ENCODE measurements at places on chromosomes 2 and 18.

DNA sequence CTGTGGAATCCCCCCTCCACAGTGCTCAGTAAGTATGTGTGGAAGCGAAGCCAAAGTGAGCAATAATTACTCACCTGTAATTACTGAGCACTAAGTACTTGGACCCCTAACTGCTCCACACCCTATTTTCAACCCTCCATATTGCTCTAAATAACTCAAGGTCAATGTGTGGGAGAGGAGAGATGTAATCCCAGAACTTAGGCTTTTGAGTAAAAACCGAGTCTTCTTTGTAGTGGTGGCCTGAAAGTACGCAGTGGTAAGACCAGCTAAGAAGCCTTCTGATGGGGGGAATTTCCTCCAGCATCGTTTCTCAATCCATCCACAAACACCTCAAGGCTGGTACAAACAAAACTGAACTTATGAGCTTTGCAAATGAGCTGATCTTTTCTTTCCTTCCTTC, 551.6 kb downstream of the ZEB2 start:
- DNase-seq = no peak

DNA sequence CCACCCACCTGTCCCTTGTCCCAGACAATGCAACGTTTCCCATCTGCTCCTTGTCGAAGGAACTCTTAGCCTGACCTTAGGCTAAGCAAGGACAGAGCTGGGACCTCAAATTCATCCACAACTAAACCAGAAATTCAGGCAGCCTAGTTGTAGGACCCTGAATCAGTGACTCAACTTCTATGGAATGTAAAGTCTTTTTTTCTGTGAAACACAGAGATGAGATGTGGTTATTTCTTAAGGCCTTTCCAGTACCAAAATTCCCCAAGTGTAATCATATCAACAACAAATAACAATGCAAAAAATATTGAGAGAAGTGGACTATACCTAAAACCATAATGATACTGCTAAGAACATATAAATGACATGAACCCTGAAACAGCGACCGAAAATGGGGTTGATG, 46.7 kb downstream of the EN1 start:
- no peak for DNase-seq

DNA sequence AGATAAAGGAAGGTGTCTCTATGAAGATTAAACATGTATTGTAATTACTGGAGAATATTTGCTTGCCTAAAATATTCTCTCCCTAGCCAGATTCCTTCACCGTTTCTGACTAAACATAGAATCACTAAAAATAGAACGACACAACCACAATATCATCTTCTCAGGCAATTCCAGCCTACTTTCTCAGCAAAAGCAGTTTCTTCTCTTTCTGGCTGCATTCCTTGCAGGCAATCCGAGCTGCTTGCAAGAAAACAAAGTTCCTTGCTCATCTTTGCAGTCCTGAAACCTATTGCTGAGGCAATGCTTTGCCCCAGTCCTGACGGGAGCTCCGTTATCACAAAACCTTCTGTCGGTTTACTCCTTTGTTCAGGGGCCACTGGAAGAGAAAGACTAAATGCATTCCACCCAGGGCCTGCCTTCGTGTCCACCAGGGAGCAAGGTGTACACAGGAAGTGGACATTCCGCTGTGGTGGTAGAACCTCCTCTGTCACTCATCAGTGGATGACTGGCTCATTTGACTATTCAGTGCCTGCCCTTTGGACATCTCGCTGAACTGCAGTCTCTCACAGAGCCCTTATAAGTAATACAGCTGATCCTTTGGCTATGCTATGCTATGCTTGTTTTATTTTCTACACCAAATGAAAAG, 239.2 kb upstream of the DOK6 start:
- no peak for DNase-seq

DNA sequence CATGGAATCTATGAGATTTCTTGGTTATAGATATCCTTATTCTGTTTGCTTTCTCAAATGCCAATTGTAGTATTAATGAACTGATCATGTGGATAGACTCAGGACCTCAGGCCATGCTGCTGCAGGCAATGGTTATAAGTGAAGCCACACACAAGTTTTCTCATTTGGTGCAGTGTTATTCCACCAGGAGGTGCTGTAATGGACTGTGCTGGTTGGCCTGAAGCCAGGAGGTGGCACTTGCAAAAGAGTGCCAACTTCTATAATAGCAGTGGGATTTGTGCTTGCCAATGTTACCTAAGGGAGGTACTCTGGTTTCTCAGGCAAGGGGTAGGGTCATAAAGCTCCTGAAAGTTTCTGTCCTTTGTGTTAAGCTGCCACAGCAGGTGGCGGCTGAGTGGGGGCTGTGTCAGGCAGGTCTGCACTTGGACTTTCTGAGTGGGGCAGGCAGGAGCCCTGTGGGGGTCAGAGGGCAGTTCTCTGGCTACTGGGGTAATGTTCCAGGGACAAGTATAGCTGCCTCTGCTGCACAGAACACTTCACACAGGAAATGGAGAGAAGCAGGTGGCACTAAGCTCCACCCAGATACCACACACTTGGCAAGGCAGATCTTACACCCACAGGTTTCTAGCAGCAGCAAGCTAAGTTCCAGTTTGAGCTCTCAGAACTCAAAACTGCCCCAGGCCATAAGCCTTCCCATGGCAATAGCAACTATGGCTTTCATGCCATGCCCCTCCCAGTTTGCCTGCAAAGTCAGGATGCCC, 352.6 kb upstream of the CWC22 start:
- DNase-seq = no peak

- DNase-seq = no peak
These were observed 43.1 kb downstream of the TNS1 start for GRCh38 chr2:217959723-217960122.

- DNase-seq = no peak
These were observed 22.3 kb downstream of the DTNB start for GRCh38 chr2:25651066-25651465.

DNA sequence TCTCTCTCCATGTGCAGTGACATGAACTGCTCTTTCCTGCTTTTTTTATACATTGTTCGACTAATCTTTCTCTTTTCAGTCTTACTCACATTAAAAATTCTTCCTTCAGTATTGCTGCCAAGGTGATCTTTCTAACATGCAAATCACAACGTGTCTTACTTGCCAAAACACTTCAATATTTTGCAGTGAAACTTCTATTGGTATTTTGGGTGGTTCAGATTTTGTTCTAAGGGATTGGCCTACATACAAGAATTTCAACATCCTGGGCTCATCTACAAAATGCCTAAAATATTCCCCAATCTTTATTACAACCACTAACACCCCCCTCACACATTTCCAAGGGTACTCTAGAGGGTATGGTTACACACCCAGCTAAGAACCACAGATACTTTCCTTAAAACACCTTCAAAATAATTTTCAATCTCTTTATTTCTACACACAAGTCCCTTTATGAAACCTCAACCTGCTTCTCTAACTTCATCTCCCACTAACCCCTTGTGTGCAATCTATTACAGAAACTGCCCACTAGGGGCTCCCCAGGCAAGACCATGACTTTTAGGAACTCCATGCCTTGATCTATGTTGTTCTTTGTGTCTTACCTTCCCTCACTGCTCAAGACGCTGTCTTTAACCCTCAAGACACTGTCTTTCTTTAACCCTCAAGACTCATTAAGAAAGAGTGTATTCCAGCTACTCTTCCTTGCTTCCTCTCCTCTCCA, 50.9 kb downstream of the COL3A1 start:
- DNase-seq = no peak

Measured in stimulated activated CD8-positive, alpha-beta memory T cell treated with anti-CD3 and anti-CD28 coated beads, Interleukin-7, amount 100 ng/mL, for 1 hour (primary cell).